ENCODE measurements at places on chromosomes 1 and 21.

DNA sequence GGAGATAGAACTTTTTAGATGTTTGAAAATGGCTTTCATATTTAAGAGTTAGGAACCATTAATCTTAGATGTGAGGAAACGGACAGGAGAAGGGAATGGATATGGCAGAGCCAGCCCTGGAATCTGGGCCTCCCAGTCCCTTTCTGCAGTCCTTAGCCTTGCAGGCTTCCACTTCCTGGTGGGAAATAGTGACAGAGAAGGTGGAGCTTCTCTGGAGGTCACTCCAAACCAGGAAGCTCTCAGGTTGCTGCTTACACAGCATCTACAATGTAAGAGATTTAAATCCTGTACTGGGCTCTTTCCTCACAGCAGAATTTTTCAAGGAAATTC is 2.5 kb downstream of the S100A11 start:
- DNase-seq, result no peak

- DNase-seq, result no peak
These were observed 20.2 kb upstream of the S1PR1 start for GRCh38 chr1:101216623-101217022.

DNA sequence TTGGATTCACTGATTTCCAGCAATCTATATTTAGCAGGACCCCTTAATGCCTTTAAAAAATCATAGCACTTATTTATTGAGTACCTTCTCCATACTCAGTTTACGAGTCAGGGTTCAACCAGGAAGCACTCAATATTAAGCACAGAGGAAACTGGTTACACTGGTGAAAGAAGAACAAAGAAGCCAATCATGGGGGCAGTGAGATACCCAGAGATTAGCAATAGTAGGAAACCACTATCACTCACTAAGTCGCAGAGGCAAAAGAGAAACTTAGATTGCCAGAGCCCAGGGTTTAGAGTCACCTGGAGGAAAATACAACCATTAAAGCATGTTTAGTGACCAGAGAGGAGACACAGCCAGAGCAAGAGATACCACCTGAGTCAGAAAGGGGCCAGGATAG is 670.5 kb upstream of the USP24 start:
- no peak for DNase-seq

DNA sequence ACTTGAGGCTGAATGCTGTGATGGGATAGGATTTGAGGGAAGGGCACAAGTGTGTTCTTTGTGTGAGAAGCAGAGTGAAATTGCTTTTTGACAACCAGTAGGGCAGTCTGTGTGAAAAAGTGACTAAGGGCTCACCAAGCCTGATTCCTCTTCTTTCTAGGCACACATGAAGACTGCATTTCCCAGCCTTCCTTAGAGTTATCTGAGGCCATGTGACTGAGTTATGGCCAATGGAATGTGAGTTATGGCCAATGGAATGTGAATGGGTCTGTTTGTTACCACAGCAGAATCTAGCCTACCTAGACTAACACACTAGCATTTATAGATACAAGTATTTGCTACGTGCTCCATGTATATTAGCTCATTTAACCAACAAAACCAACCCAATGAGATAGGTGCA is 35.3 kb upstream of the DIRAS3 start:
- DNase-seq, result no peak

GRCh38 chr1:12464045-12464461 is 154.0 kb downstream of the DHRS3 start:
- DNase-seq, result no peak

- DNase-seq, result peak; percentile 8
These were observed 35.8 kb upstream of the H6PD start for GRCh38 chr1:9198538-9199361.

DNA sequence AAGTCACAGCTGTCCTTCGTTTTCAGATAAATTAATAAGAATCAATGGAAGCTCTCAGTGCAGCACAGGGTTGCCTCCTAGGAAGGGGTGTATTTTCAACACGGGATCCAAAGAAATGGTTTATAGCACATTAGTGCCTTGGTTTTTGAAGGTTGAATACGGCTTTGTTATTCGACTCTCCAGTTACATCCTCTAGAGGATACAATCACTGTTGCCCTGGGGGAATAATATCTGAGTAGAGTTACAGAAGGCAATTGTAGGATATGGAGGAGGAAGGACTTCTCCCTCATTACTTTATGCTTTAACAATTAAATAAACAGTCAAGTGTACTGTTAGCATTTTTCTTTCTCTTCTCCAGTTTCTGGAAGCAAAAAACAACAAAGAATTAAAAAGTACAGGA is 14.3 kb upstream of the ZNF326 start:
- DNase-seq, result no peak

- no peak for DNase-seq
These were observed 170.3 kb upstream of the DMRTA2 start for GRCh38 chr1:50593515-50593914.

- DNase-seq, result no peak
These were observed 81.1 kb upstream of the ATP1B1 start for GRCh38 chr1:169025412-169025811.

DNA sequence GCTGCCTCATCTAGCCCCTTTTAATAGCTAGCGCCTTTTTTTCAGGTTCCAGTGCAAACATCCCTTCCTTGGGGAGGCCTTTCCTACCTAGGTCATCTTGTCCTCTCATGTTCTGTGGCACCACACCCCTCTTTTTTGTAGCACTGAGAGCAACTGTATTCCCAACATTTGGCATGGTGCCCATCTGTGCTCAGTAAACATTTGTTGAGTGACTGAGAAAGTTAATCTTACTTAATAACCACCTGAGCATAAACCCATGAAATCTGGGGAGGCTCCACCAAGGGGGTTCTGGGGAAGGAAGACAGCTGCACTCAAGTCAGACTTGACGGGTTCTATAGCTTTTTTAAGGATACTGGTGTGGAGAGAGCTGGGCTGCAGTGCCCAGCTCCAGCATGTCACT is 90.0 kb downstream of the NOS1AP start:
- no peak for DNase-seq

DNA sequence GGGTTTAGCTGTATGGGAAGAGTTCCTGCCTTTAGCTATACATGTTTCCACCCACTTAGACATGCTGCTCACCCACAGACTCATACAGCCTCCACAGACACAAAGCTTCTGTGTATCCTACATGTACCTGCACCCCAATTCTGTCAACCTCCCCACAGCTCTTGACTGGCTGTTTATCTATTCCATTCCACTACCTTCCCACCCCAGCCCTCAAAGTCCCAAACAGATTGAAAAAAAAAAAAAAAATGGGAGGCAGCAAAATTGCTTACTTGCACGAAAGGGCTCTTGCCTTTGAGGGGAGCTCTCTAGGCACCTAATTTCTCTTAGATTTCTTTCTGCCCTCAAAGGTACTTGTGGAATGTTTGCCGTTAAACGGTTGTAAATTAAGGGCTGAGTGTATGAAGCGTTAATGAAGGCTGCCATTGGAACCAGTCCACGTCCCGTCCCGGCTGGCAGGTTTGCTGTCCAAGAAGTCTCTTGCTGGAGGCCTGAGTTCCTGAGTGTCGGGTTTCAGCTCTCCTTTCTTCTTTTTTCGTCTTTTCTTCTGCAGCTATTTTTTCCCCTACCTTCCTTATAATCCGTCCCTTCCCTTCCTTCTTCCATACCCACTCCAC is 43.6 kb downstream of the PBX1 start:
- no peak for DNase-seq

- DNase-seq, result no peak
These were observed 65.1 kb upstream of the RGL1 start for GRCh38 chr1:183739741-183740271.

DNA sequence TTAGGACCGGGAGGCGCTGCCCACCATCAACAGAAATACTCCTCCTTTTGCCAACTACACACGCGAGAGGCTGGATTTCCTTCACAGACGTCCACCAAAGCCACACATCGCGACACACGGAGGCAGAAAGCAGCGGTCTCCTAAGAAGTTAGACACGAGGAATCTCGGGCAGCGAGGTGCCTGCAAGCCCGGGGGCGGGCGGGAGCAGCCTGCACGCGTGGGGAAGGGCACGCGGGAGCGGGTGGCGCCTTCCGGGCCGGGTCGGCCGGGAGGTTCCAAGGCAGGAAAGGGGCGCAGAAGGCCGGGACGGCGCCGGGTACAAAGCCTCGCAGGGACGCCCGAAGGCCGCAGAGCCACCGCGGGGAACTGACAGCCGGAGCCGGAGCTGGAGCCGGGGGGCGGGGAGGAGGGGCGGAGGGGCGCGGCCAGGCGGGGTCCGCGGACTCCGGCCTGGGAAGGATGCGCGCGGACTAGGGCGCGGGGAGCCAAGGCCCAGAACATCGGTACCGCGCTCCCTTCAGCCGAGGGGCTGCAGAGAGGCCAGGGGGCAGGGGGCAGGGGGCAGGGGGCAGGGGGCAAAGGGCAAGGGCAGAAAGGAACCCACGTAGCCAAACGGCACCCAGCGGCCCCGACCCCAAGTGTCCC is 722 bp downstream of the NPHP4 start:
- no peak for DNase-seq

All from SK-N-DZ (cell line).